Activated CD4-positive, alpha-beta T cell treated with anti-CD3 and anti-CD28 coated beads for 24 hours (primary cell): ENCODE measurements at places on chromosomes 13 and 19.
A peak's percentile ranks its signal among the peaks of the same experiment; 100 is the strongest.

GRCh38 chr13:57311009-57311586 lies 144.1 kb downstream of the PRR20E start:
- DNase-seq, result no peak

DNA sequence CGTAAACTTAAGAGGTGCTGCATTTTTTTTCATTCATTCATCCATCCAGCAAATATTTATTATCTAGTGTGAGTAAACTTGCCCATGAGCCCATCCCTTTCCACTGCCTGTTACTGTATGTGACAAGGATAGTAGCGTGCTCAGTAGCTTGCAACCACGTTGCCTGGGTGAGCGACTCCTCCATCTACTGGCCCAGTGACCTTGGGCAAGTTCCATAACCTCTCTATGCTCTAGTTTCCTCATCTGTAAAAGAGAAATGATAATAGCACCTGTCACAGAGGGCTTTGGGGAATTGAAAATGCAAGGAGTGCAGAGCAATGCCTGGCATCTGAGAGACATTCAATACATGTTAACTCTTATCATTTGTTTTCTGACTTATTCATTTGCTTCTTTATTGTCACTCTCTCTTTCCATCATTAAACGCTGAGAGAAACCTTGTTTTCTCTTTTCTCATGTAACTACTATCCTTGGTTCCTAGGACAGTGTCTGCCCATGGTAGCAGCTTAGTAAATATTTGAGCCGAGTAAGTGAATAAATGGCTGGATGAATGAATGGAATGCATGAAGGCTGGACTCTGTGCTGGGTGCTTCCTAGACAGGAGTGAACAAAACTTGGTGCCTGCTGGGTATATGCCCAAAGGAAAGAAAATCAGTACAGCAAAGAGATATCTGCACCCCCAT lies 19.9 kb downstream of the LRCH1 start:
- DNase-seq, result no peak

DNA sequence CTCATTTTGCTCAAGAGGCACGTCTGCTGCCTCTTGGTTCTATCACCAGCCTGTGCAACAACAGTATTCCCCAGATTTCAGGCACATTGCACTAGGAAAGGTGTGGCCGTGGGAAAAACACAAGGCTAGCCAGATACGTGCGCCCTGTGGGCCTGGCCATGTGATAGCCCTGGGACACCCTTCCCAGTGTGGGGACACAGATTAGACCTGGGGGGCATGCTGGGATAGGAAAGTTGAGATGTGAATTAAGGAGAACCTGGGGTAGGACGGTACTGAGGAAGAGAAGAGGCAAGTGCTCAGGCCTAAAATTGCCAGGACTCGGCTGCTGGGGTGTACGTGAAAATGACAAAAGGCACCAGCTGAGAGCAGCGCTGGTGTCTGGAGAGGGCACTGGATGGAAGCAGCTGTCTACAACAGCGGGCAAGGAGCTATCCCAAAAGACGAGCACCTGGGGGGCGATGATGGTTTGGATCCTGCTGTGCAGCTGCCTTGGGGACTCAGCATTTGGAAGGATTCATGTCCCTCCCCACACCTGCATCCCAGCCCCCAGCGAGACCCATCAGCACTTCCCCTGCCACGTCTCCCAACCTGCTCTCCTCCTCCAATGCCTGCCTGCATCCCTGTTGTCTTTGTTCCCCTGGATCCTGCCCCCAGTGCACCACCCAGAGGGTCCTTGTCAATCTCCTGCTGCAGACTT lies 54.3 kb downstream of the GGACT start:
- DNase-seq, result no peak

DNA sequence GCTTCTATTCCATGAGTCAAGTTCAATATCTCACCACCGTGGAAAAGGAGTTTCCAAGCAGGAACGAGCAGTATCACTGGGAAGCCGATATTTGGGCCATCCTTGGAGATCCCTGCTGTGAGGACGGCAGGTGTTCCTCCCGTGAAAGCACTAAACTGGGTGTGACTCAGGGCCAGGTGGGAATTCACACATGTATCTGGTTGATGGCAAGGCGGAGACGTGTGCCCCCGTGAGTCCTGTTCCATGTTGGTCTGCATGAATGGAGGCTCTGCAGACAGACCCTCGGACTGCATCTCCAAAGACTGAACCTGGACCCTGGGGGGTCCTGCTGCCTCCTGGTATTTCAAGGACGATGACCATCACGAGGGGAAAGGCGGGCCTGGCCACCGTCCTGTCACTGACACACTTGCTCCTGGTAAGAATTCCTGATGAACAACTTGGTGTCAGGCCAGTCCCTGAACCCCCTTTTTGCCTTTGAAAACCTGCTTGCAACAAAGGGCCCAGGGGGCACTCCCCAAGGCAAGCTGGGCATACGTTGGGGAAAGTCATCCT lies 22.8 kb upstream of the GAS6 start:
- no peak for DNase-seq

DNA sequence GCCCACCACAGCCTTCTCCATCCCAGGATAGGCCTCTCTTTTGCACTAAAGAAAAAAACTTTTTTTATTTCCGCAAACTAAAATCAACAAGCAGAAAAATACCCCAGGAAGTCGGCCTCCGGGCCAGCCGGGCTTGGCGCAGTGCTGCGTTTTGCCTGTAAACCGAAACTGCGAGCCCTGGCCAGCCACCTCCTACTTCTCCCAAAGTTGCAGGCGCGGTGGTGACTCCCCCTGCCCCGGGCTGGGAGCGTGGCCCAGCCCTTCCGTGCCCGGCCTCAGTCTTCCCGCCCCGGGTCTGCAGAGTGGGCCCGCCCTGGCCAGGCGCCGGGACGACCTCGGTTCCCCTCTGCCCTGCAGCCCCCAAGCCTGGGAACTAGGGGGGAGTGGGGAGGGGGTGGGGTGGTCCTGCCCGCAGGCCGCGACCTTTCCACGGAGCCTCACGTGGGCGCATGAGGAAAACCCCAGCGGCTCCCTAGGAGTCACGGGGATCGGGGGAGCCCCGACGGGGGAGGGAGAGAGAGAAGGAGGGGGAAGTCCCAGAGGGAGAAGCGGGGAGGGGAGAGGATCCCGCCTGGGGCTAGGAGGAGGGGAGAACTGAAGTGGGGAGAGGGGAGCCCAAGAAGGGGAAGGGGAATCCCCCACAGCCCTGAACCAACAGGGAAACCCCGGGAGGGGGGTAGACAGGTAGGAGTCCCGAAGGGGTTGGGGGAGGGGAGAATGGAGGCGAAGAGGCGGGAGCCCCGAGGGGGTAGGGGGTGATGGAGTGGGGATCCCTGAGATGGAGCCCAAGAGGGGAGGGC lies 3.0 kb downstream of the GADD45B start:
- DNase-seq, result peak; percentile 53

GRCh38 chr13:76597868-76598267 lies 288.3 kb downstream of the KCTD12 start:
- no peak for DNase-seq

- no peak for DNase-seq
Observed at GRCh38 chr13:70795484-70795883, 687.2 kb upstream of the KLHL1 start.

GRCh38 chr13:106393776-106394175 lies 141.7 kb downstream of the EFNB2 start:
- DNase-seq, result no peak

DNA sequence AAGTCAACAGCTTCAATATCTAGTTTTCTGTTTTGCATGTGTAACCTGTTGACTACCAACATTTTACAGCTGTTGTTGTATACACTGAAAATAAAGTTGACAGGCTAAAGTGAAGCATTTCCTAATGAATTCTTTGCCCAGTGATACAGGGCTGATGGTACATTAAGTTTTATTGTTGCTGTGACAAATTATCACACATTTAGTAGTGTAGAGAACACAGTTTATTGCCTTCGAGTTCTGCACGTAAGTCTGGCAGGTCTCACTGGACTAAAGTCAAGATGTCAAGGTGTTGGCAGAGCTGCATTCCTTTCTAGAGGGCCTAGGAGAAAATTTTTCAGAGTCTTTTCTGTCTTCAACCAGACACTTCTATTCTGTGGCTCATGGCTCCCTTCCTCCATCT lies 184.2 kb downstream of the SLITRK6 start:
- no peak for DNase-seq

GRCh38 chr19:55642153-55643002 lies 1.1 kb upstream of the ZNF581 start:
- peak; percentile 35 for DNase-seq

GRCh38 chr19:49855676-49856573 lies 5.0 kb downstream of the PTOV1 start:
- DNase-seq, result no peak

- DNase-seq, result no peak
Observed at GRCh38 chr13:40586886-40587565, 79.4 kb downstream of the FOXO1 start.

DNA sequence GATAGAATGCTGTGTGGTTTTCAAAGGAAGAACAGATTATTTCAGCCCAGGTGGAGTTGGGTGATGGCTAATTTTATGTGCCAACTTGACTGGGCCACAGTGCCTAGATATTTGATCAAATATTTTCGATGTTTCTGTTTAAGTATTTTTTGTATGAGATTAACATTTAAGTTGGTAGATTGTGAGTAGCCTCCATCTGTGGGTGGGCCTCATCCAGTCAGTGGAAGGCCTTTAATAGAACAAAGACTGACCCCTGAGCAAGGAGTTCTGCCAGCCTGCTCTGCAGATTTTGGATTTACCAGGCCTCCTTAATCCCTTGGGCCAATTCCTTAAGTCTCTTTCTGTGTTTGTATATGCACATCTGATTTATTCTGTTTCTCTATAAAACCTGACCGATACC lies 13.9 kb downstream of the LSM14A start:
- DNase-seq, result no peak

- DNase-seq, result no peak
Observed at GRCh38 chr13:113879494-113880360, 15.9 kb upstream of the GAS6 start.

- no peak for DNase-seq
Observed at GRCh38 chr19:2166741-2167738, 3.3 kb downstream of the DOT1L start.

GRCh38 chr19:14383661-14384555 lies 2.7 kb downstream of the ADGRE5 start:
- no peak for DNase-seq

DNA sequence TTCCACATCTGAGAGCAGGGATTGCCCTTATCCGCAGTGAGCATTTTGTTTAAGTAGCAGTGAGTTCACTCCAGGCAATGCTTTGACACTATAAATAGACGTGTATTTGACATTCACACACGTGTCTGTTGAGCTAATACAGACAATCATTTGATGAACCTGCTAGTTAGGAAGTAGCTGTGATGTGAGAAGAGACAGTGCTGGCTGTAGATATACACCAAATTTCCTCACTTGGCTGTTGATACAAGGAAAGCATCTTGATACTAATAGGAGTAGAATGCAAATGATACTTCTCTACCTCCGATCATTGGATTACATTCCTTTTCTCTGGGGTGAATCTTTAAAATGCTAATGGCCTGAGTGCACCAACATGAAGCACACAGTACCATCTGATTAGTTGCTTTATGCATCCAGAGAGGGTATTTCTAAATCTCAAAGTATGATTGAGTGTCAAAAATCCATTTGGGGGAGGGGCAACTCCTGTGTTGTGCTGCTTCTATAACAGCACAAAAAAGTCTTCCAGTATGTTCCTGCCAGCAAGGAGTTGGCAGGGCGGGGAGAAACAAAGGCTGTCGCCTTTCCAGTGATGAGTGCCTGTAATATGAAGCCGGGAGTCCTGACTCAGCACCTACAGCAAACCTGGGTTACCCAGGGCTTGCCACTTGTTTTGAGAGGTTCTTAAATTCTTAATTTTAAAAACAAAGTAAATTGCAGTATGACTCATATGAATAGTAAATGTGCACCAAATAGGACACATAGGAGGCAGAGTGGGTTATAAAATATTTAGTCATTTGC lies 7.0 kb downstream of the CUL4A start:
- no peak for DNase-seq

- no peak for DNase-seq
Observed at GRCh38 chr19:7376151-7376852, 27.6 kb downstream of the ARHGEF18 start.

DNA sequence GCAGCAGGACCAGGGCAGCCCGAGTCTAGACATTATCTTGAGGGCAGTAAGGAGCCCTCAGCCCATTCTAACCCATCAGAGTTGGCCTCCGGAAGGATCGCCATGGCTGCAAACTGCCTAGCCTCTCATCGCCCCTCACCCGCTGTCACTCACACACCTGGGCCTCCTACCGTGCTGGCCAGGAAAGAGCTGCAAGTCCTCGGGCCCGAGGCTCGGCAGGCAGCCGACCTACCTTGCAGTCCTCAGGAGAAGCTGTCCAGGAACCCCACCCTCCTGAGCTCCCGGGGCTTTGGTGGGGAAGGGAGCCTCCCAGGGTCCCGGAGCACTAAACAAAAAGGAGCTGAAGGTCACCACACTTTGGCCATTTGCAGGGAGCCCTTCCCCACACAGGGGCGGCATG lies 46.8 kb downstream of the CCNE1 start:
- DNase-seq, result no peak

DNA sequence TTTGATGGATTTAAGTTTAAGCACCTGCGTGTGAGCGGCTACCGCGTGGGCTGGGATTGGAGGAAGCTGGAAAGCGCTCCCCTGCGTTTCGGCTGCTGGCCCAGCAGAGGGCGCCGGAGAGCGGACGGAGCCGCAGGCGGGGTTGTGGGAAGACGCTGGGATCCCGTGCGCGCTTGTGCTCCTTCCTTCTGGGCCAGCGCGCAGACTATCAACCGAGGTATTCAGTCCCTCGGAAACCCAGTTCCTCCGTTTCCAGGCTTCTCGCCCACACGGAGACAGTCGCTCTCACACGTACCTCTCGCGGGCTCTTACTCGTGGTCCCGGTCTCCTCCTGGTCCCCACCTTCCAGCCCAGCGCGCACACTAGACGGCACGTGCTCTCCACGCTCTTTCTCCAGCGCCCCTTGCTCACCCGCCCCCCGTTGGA lies 28.8 kb downstream of the EPN1 start:
- DNase-seq, result peak; percentile 28

GRCh38 chr13:61086087-61086486 lies 329.6 kb downstream of the PCDH20 start:
- no peak for DNase-seq

GRCh38 chr13:25971459-25972145 lies 80.2 kb downstream of the SHISA2 start:
- DNase-seq, result no peak

- DNase-seq, result no peak
Observed at GRCh38 chr13:42875475-42876269, 94.3 kb downstream of the FAM216B start.
